ENCODE measurements at places on chromosomes 5 and 9.

DNA sequence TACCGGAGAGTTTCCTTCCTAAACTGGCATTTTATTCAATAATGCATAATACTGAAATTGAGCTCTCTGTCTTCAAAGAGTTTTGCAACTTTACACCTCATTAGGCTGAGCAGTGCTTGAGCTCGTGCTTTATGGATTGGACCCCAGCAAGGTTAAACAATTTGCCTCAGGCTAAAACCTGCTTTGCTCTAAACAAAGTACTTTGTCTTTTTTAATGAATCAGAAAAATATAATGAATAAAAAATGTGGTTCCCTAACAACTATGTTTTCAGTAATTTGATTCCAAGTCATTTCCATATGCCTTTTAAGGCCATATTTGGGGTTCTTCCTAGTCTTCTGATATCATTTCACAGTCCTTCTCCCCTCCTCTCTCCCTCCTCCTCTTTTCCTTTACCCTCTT, 20.0 kb downstream of the ZNF366 start:
- no peak for DNase-seq

GRCh38 chr5:136963504-136963903, 535.6 kb downstream of the SPOCK1 start:
- DNase-seq: no peak

DNA sequence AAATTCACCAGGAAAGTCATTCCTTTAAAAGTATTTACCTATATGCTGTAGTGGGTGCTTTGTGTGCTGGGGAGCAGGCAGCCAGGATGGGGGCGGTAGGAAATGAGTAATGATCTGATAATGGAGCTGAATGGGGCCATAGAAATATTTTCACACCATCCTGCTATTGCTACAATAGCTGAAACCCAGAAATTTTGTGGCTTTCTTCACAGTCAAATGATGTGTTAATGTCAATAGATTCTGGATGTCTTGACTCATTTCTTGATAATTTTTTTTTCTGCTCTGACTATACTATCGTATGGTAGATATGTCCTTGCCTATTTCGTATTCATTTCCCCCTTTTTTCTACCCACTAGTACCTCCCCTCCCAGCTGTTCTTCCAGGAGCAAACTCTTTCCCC, 59.5 kb downstream of the RORB start:
- no peak for DNase-seq

GRCh38 chr5:134610725-134611124, 21.9 kb downstream of the SAR1B start:
- DNase-seq: no peak

GRCh38 chr5:135604056-135604455, 25.3 kb upstream of the CXCL14 start:
- DNase-seq: no peak

DNA sequence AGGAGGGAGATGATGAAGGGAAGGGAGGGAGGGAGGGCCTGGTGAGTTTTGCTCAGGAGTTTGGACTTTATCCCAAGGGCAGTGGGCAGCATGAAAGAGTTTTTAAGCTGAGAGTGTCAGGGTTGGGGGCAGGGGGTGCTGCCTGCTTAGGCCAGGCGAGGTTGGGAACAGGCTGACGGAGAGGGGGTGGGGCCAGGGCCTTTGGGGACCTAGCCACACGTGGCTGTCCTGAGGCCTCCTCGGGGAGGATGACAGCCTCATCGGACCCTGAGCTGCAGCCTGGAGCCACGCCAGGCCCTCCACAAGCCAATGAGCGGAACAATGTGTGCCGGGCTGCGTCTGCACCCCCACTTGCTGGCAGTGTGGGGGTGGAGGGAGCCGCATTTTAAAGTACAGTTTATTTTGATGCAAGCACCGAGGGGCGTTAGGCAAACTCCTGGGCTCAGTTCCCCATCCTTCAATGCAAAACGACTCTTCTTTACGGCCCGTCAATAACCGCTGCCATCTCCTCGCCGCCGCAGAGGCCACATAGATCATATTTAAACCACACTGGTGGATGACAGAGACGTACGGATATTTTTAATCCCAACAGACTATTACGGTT, 5.3 kb upstream of the RXRA start:
- DNase-seq: no peak

DNA sequence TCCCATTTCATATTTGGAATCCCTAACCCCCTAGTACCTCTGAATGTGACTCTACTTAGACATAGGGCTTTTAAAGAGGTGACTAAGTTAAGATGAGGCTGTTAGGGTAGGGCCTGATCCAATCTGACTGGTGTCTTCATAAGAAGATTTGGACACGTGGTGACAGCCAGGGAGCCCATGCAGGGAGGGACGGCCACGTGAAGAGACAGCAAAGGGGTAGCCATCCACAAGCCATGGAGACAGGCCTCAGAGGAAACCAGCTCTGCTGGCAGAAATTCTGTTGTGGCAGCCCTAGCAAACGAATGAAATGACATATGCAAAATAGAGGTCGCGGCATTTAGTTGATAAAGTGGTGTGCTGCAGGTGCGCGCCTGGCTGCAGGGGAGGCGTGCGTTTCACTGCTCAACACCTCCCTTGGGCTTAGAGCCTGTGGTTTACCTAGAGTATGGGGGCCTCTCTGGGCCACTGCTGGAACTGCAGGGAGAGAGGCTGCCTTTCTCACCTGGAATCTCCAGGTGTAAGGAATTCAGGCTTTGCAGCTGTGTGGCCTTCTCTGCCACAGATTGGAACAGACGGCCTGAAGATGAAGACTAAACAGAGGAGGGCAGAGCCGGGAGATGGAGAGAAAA, 7.1 kb upstream of the AFAP1L1 start:
- DNase-seq: no peak

GRCh38 chr9:19460243-19460642, 51.4 kb downstream of the ACER2 start:
- DNase-seq: no peak

DNA sequence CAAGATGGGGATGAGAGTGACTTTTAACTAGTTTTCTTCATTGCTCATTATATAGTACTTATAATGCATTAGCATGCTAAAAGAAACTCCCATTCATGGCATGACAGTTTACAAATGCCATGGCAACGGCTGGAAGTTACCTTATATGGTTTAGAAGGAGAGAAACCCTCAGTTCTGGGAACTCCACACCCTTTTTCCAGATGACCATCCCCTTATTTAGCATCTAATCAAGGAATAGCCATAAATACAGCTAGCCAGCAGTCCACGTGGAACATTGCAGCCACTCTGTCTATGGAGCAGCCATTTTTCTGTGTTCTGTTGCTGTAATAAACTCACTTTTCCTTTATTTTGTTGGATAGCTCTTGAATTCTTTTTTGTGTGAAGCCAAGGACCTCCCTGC, 1137.8 kb downstream of the CDH18 start:
- no peak for DNase-seq

DNA sequence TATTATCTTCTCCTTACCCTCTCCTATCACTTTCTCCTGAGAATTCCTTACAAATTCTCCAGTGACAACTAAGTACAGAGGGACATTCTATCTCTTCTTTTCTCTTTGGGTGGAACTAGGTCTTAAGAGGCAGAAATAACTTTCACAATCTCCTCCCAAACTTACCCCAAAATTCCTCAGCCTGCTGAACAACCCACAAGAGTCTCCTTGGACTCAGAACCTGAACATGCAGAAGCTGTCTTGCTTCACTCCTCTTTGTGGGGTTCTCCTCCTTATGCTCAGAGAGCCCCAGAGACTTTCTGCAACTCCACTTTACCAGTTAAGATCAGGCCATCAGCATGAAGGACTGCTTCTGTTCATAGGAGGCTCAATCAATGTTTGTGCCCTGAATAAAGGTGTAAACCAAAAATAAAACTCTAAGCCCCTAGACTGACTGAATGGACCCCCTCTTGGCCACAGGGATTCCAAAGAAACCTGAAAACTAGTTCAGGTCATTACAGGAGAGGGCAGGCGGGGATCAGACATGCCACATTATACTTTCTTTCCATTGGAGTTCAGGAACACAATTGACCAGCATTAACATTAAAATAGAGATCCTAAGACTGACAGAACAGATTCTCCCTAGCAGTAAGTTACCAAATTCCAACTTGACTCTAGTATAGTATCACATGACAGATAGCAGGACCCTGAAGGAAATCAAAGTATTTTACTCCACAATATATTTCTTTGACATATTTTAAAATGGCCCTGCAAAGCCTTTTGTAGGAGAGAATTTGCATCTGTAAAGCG, 179.7 kb upstream of the FBXL17 start:
- DNase-seq: no peak

- DNase-seq: no peak
Observed at GRCh38 chr5:122730037-122730436, 44.8 kb upstream of the SNX2 start.

GRCh38 chr9:136829412-136829811, 12.9 kb upstream of the AJM1 start:
- no peak for DNase-seq

DNA sequence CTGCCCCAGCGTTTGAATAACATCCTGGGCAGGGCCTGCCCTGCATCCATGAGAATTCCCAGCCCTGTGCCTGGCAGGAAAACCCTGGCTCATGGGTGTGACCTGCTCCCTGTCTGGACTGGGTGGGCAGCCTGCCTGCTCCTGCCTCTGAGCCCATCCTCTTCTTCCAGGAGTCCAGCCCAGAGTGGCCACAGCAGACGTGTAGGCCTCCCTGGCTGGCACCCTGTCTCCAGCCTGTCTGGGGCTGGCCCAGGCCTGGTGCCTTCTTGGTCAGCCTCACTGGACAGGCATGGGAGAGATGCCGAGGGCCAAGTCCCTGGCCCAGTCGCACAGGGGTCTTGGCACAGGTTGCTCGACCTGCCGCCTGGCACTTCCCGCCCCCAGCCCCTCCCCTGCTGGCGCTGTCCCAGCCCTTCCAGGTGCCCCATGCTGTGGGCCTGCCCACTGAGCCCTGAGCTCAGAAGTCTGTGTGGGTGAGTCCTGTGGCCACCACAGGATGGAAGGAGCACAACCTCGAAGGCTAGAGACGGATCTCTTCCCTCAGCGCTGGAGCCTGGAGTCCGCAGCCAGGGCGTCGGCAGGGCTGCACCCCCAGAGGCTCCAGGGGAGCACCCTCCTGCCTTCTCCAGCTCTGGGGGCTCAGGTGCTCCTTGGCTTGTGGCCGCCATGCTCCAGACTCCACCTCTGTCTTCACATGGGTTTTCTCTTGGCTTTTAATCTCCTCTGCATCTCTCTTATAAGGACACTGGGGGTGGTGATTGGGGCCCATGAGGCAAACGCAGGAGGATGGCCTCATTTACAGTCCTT, 11.8 kb upstream of the COL5A1 start:
- no peak for DNase-seq

DNA sequence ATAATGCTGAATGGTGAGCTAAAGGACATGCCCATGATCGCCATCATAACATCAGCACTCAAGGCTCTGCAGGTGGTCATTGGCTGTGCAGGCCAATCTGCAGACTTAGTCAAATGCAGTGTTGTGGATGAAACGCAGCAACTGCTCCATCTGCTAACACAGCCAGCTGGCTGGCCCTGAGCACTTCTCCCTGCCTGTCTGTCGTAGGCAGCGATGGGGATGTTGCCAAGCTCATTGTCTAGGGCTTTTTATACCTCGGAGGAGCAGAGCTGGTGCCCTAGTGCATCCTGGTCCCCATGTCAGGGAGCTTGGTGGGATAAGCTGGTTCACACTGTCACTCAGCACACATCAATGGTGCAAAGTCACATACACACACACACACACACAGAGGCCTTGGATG, 189.4 kb downstream of the TENT4A start:
- no peak for DNase-seq

- no peak for DNase-seq
Observed at GRCh38 chr5:176373100-176373818, 8.0 kb downstream of the ARL10 start.

DNA sequence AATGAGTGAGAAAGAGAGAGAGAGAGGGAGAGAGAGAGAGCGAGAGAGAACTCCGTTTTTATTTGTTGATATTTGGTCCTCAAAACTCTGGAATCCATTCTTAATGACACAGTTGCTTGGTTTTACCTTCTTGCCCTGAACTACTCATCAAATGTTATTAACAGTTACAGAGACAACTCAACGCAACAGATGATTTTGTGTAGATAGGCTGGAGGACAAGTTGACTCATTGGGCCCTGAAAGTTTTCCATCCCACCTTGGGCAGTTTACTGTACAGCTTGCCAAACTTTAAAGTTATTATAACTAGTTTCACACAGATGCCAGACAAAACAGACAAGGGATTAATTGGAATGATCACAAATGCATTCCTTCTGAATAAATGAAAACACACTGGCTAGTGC, 339.9 kb downstream of the ARL15 start:
- no peak for DNase-seq

GRCh38 chr5:150124596-150124995, 31.0 kb downstream of the PDGFRB start:
- no peak for DNase-seq

- no peak for DNase-seq
Observed at GRCh38 chr5:68329554-68330255, 114.1 kb downstream of the PIK3R1 start.

GRCh38 chr5:146426853-146427618, 20.1 kb upstream of the TCERG1 start:
- DNase-seq: no peak

GRCh38 chr9:131043087-131043486, 34.1 kb downstream of the LAMC3 start:
- no peak for DNase-seq

DNA sequence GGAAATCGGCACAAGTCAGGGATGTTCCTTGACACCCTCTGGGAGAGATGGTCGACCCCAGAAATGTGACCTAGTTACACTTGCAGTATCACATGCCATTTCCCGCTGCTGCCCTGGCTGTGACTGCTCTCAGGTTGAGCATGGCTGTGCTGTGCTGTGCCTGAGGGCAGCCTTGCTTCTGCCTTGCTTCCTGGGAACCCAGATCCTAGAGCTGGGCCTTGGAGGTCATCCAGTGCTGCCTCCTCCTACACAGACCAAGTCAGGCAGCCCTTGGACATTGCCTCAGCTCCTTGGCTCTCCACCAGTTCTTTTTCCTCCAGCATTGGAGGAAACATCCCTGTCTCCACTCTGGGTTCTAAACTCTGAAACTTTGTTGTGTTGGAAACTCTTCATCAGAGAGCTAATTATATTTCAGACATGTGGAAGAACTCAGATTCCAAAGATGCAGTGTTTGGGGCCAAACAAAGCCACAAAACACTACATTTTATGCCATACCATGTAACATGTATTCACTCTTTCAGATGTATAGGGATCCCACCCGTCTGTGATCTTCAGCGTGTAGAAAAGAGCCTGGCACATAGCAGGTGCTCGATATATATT, 6.1 kb downstream of the MAMDC2 start:
- DNase-seq: no peak

DNA sequence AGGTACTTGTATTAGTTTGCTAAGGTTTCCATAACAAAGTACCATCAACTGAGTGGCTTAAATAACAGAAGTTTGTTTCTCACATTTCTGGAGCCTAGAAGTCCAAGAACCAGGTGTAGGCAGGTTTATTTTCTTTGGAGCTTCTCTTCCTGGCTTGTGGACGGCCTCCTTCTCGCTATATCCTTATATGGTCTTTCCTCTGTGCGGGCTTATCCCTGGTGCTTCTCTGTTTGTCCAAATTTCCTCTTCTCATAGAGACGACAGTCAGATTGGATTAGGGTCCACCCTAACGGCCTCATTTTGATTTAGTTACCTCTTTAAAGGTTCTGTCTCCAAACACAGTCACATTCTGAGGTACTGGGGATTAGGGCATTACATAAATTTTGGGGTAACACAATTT, 88.3 kb downstream of the RMI1 start:
- DNase-seq: no peak

Measured in stimulated activated CD8-positive, alpha-beta memory T cell treated with anti-CD3 and anti-CD28 coated beads, Interleukin-15, amount 100 ng/mL, for 48 hours (primary cell).